ENCODE measurements at places on chromosomes 7 and 10.

GRCh38 chr10:133166828-133167692, 7.0 kb downstream of the KNDC1 start:
- no peak for DNase-seq

DNA sequence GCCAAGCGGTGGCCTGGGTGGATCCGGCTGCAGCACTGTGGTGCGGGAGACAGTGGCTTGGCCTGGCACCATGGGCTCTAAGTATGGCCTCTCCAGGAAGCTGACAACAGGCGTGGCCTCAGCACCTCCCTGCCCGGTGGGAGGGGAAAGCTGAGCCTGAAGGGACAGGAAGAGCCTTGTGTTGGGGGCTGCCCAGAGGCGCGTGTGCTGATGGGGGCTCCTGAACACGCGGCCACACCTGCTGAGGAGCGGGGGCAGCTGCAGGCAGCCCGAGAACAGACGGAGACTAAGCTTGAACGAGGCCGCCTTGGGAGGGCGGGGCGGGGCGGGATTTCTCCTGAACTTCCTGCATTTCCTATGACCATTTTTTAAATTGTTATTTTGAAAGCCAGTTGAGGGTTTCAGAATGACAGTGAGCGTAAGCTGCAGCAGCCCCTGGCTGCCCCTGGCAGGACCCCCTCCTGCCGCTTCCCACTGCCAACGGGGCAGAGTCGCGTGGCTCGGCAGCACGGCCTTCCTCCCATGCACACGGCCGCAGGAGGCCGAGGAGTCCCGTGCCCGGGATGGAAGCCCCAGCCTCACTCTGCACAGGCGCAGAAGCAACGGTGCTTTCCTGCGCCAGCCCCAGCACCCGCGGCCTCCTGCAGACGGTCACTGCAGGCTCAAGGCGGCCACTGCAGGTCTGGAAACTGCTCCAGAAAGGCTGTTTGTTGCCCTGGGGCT, 43.2 kb downstream of the DPYSL4 start:
- DNase-seq, result no peak

DNA sequence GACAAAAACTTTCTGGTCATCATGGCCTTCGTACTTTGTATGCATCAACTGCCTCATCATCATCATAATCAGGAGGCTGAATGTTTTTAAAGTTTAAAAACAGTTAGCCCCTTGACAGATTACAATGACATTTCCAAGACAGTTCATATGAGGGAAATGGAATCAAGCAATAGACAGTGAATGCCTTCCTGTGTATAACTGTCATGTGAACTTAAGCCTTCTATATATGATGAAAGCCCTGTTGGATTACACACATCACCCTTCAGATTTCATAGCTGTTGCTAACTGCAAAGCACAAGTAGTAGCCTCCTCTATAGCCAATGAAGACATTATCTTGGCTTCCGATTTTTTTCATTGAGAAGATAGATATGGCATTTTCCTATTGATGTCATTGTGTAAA, 154.0 kb downstream of the PLXDC2 start:
- DNase-seq, result no peak

DNA sequence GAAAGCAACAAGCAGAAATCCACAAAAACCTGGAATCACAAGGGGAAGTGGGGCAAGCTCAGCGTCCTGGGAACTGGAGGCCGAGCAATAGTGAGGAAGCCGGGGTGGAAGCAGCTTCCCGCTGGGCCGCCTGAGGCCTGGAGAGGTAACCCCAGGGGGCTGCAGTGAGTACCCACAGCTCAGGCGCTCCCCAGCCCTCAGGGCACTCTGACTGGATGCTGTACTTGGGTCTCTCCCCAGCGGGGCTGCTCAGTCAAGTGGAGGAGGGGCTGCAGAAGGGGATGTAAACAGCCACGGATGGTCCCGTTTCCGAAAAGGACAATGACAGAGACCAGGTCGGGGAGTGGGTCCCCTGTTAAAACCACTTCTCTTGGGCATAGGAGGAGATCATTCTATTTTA, 50.3 kb downstream of the SLIT1 start:
- no peak for DNase-seq

GRCh38 chr10:67763499-67764011, 67.6 kb upstream of the CTNNA3 start:
- peak; percentile 71 for DNase-seq

DNA sequence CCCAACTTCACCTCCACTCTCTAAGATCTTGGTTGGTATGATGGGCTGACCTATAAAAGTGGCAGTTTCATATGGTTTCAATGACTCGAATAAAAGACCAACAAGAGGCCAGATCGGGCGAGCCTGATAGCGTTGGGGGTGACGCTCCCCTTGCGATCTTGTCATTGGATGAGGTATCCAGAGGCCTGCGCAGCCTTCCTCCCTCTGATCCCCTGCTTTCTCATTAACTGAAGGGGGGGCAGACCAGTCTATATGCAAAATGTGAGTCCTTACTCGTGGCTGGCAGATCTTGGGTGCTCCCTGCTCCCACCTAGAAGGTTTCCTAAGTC, 937 bp upstream of the COBL start:
- no peak for DNase-seq

DNA sequence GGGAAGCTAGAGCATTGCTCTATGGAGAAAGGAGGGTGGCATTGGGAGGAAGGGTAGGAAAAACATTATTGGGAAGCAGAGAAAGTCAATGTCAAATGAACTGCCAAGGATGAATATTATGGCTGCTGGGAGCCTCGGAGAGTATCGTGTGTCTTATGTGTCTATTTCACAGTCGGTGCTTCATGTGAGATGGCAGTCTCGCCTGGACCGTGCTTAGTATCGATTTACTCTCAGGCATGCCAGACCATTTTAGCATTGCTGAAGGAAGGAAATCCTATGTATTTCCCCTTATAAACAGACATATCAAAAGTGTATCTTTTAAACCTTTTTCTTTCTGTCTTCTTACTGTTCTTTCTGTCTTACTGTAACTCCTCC, 612.6 kb downstream of the AUTS2 start:
- no peak for DNase-seq

- no peak for DNase-seq
Observed at GRCh38 chr10:71719042-71719441, 536 bp downstream of the C10orf105 start.

DNA sequence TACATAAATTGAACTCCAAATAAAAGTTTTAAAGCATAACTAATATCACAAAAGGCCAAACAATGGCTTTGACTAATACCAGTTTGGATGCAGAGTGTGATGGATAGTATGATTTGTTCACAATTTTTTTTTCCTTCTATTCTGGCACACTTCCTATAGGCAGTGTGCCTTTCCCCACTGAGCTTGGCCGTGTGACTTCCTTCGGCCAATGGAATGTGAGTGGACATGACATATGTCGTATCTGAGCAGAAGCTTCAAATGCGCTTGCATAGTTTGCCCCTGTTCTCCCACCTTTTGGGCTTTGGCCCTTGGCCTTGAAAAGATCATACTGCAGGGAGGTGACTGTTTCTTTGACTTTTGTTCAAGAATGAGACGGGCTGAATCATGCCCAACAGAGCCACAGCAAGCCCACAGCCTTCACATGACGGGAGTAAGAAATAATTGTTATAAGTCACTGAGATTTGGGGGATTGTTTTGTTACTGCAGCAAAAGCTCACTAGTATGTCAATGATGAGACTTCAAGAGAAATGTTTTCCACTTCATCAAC, 279.9 kb upstream of the NEBL start:
- DNase-seq, result no peak

DNA sequence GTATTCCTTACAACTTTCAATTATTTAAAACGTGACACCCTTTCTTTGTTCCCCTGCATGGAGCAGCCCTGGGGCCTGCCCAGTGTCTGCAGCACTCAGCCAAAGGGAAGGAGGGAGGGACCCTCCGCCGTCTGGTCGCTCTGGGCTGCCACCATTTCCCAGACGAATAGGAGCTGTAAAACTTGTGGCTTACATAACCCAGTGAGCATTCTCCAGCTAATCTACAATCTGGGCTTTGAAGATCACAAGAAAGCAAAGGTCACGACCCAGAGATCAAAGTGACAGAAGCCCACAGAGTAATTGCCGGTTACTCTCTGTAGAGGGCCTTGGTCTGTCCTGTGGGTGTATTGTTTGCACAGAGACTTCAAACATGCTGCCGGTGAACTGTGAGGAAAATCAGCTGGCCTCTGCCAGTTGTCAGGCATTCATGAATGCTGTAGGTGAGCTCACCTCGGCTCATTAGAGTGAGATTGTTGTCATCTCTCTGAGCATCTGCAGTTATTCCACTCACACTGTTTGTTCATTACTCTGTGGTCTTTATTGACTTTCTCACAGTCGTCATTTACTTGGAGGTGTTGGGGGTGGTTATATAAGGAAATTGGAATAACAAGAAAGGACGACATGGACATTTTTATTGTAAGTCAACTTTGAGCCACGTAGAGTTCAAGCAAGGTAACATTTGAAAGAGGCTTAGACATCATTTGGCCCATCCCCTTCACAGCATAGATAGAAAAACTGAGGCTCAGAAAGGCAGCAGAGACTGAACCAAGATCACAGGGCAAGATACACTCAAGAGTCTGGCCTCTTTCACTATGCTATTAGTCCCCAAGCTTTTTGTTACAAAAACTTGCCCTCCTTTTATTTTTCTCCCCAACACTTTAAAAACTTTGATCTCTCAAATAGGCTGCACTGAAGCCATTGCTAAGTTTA, 619.8 kb downstream of the LRMDA start:
- no peak for DNase-seq

- no peak for DNase-seq
Observed at GRCh38 chr7:2072042-2072441, 160.7 kb downstream of the MAD1L1 start.

DNA sequence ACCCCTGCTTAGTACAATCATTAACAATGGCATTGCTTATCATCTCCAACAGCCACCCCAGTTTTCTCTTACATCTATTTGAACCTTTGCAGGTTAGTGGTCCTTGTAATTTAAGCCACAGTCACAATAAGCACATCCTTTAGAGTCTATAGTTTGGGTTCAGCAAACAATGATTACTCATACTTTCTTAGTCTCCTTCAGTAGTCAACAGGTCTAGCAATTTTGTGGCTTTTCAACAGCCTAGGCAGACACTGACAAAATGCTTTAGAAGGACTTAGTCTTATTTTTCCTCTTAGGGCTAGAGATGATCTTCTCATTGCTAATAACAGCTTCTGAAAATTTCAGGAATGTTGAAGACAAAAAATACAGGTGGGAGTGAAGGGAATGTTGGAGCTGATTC, 32.3 kb upstream of the FAM204A start:
- DNase-seq, result no peak

GRCh38 chr7:125059861-125060456, 130.3 kb upstream of the POT1 start:
- no peak for DNase-seq
